ENCODE measurements at places on chromosomes 7 and 10. TPM values are rescaled to one million over a fixed set of nuclear protein-coding genes. Genes with fewer than 3 reads are reported as not detected.

Gene STEAP4
- not detected for total RNA-seq

Gene PRLHR
- total RNA-seq = not detected

Gene RNF148
- total RNA-seq = not detected

Gene RBP3
- not detected for total RNA-seq

Gene TMEM273
- 0.37 TPM for total RNA-seq

Gene LEP
- total RNA-seq = not detected

Gene CALY
- 0.82 TPM for total RNA-seq

Gene GIMAP8
- total RNA-seq = not detected

DNA sequence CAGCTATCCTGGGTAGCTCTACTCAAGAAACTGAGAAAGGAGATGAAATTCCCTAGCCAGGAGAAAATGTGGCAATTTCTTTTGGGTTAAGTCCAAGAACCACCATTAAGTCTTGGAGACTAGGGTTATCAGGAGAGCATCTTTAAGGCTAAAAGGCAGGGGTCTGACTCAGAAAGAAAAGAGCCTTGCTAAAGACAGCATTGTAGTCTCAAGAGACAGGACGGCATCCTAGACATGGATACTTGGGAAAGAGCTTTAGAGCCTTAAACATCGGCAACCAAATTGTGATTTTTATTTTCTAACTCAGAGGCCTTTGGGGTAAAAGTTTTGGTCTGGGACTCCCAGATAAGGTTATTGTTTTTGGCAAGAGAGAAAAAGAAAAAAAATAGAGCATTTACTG lies 83.1 kb downstream of the FAS start:
- DNase-seq = no peak

DNA sequence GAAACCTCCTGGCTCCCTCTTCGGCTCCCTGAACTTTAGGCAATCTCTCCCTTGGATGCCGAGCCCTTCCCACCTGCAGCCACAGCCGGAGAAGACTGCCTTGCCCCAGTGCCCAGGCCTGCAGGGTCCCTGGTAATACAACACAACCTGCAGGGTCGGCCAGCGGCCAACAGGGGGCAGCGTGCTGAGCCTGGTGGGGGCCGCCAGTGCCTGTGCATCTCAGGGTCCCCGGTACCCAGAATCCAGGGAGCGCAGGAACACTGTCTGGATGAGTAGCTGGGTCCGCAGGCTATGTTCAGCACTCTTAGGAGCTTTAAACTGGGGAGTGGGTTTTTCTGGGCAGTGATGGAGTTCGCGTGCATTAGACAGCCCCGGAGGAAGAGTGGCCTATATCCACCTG lies 17.5 kb upstream of the C10orf71 start:
- DNase-seq = no peak

- peak; percentile 67 for DNase-seq
Measured at GRCh38 chr7:2523941-2524807, 4.6 kb downstream of the LFNG start.

DNA sequence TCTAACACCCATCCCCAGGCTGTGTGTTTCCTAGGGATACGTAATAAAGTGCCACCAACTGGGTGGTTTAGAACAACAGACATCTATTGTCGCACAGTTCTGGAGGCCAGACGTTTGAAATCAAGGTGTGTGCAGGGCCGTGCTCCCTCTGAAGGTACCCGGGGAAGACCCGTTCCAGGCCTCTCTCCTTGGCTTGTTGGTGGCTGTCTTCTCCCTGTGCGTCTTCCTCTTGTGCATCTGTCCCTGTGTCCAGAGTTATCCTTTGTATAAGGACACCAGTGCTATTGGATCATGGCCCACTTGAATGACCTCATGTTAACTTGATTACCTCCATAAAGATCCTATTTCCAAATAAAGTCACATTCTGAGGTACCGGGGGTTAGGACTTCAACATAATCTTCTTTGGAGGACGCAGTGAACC lies 15.6 kb downstream of the GRK5 start:
- no peak for DNase-seq

DNA sequence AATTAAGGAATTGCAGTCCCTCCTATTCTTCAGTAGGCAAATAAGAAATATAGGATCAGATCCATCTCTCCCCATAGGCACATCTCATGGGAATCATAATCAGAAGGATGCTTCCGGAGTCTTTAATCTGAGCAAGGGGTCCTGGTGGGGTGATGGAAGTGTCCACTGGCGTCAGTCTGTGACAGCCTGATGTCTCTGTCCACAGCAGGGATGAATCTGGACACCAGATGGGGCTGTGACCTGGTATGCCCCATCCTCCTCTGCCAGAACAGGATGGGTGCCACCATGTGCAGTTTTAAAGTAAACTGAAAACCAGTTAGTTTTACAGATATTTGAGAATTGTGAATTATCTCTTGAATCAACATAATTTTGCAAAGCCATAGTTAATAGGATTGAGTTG lies 148.7 kb downstream of the C1GALT1 start:
- DNase-seq = no peak

DNA sequence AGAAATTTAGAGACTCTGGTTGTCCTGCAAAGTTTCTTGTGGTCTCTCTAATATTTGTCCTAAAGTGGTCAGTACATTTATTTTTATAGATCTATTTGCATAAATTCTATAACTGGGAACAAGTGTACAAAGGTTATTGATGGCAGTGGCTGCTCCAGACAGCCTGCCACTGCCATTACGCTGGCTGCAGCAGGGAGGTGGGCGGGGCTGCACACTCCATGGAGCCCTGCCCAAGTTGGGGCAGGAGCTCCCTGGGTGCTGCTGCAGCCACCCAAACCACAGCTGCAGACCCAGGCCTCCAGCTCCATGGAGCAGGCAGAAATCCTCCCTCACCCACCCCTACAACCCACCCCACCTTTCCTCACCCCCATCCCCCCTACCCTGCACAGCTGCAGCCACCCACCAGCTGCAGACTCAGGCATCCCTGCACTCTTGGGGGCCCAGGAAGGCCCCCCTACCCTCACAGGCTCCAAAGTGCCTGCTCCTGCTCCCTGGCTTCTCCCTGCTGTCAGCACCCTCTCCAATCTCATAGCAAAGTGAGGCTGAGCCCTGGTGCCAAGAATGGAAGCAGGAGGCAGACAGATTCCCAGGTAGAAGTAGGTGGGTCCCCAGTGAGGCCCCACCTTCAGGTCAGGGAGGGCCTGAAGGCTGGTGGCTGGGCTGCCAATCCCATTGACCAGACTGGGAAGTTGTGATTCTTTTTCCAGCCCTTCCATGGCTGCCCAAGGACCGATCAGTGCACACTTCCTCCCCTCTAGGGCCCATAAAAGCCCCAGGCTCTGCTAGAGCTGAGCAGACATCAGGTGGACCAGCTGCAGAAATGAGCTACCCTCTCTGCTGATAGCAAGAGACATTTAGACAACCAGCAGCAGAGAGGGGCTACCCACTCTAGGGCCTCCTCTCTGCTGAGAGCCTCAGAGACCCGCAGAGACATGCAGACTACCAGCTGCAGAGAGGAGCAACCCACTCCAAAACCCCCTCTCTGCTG lies 4.8 kb upstream of the CYP3A43 start:
- DNase-seq = no peak

DNA sequence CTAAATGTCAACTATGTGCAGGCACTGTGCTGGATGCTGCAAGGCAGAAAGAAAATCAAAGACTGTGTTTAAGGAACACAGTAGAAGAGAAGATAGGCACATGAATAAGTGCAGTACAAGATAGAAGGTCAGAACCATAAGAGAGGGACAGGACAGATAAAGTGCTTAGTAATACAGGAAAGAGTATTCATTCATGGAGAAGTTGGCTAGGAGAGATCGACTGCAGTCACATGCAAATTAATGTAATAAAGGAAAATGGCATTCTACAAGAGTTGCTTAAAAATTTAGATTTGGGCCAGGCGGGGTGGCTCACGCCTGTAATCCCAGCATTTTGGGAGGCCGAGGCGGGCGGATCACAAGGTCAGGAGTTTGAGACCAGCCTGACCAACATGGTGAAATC lies 24.8 kb downstream of the KIF5B start:
- no peak for DNase-seq

DNA sequence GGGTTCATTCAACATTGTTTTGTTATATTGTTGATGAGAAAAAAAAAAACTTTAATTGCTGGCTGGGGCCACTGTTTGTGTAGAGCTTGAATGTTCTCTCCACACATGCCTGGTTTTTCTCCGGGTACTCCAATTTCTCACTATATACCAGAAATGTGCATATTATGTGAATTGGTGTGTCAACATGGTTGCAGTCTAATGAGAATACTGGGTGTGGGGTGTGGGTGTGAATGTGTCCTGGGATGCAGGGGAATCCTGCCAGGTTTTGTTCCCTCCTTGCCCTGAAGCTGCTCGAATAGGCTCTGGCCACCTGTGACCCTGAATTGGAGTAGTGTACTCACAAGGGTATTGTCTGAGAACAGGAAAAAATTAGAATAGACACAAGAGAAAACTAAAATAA lies 81.4 kb downstream of the VIM start:
- DNase-seq = no peak

GRCh38 chr7:138500892-138501291 lies 40.8 kb downstream of the TRIM24 start:
- no peak for DNase-seq

- DNase-seq = no peak
Measured at GRCh38 chr7:108515630-108516029, 10.3 kb downstream of the PNPLA8 start.

- DNase-seq = no peak
Measured at GRCh38 chr10:76882796-76883195, 754.8 kb downstream of the KCNMA1 start.

DNA sequence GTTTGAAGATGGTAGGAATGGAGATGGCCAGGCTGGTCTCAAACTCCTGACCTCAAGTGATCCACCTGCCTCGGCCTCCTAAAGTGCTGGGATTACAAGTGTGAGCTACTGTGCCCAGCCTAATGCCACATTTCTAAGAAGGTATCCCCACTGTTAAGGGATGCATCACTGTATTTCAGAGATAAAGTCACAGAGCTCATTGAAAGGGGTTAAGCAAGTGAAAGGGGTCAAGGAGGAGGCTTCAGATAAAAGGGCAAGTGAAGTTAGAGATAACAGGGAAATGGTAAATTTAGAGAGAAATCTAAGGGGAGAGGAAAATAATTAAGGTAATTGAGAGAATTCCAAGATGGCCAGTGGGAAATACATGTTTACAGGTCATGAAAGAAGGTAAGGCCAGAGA lies 93.0 kb upstream of the SP4 start:
- no peak for DNase-seq

GRCh38 chr7:132542895-132543294 lies 33.4 kb downstream of the PLXNA4 start:
- DNase-seq = no peak

Measured in neural crest cell (in vitro differentiated cells).